Liver (tissue), 10 donors: ENCODE measurements at places on chromosomes 3 and 15. TPM values are rescaled to one million over a fixed set of nuclear protein-coding genes. Genes with fewer than 3 reads are reported as not detected.

DNA sequence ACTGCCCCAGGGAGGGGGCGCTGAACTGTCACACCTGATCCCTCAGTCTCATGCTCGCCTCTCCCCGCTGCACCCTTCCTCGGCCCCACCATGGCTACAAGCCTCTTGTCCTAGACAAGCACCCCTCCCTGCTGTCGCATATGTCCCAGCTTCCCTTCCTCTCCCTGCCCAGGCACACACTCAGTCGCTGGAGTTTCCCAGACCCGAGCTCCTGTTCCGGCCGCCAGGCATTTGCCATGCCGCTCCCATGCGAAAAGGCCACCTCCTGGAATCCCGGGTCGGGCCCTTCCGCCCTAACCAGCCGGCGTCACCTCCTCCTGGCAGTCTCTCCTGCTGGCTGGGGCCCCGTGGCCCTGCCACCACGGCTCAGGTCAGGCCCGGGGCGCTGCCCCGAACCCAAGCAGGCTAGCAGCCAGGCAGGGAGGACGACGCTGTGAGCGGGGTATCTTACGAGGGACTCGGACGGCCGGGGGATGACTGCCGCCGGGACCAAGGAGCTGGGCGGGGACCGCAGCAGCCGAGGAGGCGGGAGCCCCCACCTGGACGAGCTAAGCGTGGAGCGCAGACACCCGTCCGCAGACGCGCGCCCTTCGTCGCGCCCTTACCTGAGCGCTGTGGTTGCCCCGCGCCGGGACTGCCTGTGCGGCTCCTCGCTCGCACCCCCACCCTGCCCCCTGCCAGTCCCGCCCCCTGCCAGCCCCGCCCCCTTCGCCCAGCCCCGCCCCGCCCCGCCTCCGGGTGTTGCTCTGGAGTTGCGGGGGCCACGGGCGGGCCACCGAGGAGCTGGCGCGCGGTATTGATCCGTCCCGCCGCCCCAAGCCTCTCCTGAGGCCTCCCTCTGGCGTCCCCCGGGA, at the start of gene ALS2CL:
Gene ALS2CL, minus strand, starts transcription at position 642 of the 854 bp plus-strand sequence. CDS start 4,239 bp downstream, outside the sequence.
- H3K27me3 ChIP-seq = no peaks in the 10 kb centered on the region
- peak within 1 kb of the TSS; percentile 79 for H3K27ac ChIP-seq
- peak; percentile 61 for DNase-seq
- peak within 1 kb of the TSS; percentile 67 for H3K4me3 ChIP-seq
- H3K4me1 ChIP-seq = peaks cover 13% of the 10 kb centered on the region
- no peaks in the 10 kb centered on the region for H3K36me3 ChIP-seq

DNA sequence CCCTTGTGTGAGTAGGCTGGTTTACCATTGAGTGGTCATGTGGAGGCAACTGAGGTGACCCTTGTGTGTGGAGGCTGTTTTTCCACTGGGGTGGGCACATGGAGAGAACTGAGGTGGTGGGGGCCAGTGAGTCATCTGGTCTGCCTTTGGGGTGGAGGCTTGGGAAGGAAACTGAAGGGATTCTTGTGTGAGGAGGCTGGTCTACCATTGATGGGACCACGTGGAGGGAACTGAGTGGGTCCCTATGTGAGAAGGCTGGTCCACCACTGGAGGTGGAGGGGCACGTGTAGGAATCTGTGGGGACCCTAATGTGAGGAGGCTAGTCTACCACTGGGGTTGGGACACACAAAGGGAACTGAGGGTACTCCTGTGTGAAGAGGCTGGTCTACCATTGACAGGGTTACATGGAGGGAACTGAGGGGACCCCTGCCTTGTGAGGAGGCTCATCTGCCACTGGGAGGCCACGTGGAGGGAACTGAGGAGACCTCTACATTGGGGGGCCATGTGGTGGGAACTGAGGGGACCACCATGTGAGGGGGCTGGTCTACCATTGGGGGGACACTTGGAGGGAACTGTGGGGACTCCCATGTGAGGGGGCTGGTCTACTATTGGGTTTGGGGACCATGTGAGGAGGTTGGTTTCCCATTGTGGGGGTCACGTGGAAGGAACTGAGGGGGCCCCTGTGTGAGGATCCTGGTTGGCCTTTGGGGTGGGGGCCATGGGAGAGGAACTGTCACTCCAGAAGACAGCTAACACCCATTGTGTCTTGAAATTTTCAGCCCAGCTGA, 164.5 kb downstream of the WNT7A start:
- H3K36me3 ChIP-seq = no peaks in the 10 kb centered on the region
- H3K27ac ChIP-seq = no peak overlapping the region
- H3K27me3 ChIP-seq = no peaks in the 10 kb centered on the region
- no peak overlapping the region for H3K4me3 ChIP-seq

- no peak overlapping the region for H3K27ac ChIP-seq
- DNase-seq = no peak
- H3K27me3 ChIP-seq = no peaks in the 10 kb centered on the region
- H3K4me1 ChIP-seq = no peaks in the 10 kb centered on the region
Measured at GRCh38 chr3:119663885-119664284, 3.5 kb upstream of the POPDC2 start.

Gene SLCO2A1
- 2.6 TPM for total RNA-seq

Gene LRIG1
- total RNA-seq = 48.9 TPM
